ENCODE measurements at places on chromosomes 13 and 19.

DNA sequence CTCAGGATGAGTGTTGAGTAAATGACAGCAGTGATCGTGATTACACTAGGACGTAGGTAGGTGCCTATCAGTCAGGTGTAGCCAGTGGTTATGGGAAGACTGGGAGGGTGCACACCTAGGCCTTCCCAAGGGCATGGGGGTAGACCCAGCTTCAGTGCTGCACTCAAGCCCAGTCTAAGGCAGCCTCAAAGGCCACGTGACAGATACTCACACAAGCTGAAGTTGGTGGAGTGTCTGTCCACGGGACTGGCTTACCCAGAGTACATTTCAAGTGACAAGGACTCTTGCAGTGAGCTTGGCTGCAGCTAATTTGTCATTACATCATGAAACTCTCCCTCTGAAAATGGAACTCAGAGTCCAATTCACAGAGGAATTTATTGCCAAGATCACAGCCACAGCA is 118.3 kb downstream of the SHISA2 start:
- DNase-seq = no peak

DNA sequence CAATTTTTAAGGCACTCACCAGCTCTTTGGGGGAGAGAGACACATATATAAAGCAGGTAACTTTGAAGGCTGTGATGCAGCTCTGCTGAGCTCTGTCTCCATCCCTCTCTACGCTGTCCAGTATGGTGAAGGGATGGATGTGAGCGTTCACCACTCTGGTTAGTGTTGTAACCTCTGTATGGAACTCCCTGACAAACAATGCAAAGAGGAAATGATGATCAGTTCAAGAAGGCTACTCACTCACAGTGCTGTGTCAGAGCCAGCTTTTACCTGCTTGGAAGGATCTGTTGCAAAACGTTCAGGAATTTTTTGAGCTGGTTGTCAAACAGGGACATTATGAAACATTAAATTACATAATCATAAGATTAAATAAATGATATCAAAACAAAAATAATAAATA is 90.8 kb upstream of the SLC10A2 start:
- no peak for DNase-seq

GRCh38 chr19:4443966-4444764 is 13.4 kb downstream of the UBXN6 start:
- DNase-seq = no peak

GRCh38 chr19:591099-591958 is 1.6 kb downstream of the HCN2 start:
- no peak for DNase-seq

GRCh38 chr13:113630296-113630695 is 27.7 kb downstream of the ATP4B start:
- no peak for DNase-seq

- no peak for DNase-seq
Observed at GRCh38 chr19:43777163-43777695, 3.5 kb downstream of the KCNN4 start.

DNA sequence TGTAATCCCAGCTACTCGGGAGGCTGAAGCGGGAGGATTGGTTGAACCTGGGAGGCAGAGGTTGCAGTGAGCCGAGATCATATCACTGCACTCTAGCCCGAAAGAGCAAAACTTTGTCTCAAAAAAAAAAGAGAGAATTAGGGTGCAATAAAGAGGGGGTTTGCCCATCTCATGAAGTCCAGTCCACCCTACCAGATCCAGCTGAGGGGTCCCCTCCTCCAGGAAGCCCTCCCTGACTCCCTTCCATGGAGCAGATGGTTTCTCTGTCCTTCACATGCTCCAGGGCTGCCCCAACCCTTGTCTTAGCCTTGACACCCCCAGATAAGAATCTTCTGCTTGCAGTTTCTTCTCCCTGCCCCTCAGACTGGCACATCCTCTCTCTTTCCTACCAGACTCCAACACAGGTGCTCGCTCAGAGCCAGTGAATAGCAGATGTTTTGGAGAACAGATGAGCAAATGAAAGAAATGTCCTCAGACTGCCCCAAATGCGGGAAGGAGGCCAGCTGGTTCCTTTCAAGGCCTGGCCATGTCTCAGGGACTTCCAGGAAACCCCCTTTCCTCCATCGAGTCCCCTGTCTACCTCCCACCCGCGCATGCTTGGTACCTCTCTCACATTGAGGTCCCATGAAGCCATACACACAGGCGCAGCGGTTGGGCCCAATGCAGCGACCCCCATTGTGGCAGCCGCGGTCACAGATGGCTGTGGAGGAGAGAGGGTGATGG is 5.0 kb downstream of the FBN3 start:
- no peak for DNase-seq

DNA sequence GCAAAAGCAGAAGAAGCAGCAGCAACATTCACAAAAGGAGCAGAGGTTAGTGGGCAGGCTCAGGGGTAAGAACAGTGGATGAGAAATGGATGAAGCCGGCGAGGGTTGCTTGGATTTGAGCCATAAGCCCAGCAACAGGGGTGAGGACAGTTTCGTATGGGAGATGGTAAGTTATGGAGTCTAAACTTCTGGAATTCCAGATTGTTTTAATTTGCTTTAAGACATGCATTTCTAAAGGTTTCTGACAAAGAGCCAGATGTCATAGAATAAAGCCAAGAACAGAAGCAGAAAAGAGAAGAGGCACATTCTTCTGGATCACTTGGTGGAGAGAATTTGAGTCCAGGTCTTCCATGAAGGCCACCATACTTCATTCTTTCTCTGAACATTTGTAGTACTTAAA is 76.6 kb downstream of the TNFSF11 start:
- DNase-seq = no peak

Data from stimulated activated CD8-positive, alpha-beta memory T cell treated with anti-CD3 and anti-CD28 coated beads, Interleukin-4, amount 100 ng/mL, for 24 hours (primary cell).